Muscle of leg (tissue), 16 donors: ENCODE measurements at places on chromosomes 5 and 9. TPM values are rescaled to one million over a fixed set of nuclear protein-coding genes. Genes with fewer than 3 reads are reported as not detected.

- no peaks in the 10 kb centered on the region for H3K27me3 ChIP-seq
- H3K4me1 ChIP-seq: no peaks in the 10 kb centered on the region
- no peak overlapping the region for H3K27ac ChIP-seq
- no peaks in the 10 kb centered on the region for H3K36me3 ChIP-seq
- no peak for DNase-seq
These were observed 102.8 kb downstream of the HMHB1 start for GRCh38 chr5:143914756-143915155.

- no peaks in the 10 kb centered on the region for H3K4me1 ChIP-seq
- no peak overlapping the region for H3K4me3 ChIP-seq
- H3K36me3 ChIP-seq: no peaks in the 10 kb centered on the region
- no peak overlapping the region for H3K27ac ChIP-seq
These were observed 652.3 kb downstream of the SLCO4C1 start for GRCh38 chr5:101643794-101644193.

DNA sequence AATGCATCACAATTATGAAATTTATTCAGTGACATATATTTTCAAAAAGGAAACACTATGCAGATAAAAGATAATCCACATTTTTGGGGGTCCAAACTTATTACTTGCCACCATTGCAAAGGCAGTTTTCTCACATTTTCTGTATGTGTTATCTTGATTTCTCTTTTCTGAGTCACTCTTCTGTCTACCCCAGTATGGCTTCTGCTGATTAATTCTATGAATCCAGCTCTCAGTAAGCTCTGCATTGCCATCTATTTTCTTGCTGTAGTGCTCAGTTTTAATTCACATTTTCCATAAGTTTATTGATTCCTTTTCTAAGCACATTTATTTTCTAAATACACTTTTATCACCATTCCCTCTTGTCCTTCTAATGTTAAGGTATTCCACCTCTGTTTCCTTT is 1.7 kb downstream of the IFNA10 start:
- no peaks in the 10 kb centered on the region for H3K36me3 ChIP-seq
- no peak overlapping the region for H3K27ac ChIP-seq
- H3K4me3 ChIP-seq: no peak overlapping the region

DNA sequence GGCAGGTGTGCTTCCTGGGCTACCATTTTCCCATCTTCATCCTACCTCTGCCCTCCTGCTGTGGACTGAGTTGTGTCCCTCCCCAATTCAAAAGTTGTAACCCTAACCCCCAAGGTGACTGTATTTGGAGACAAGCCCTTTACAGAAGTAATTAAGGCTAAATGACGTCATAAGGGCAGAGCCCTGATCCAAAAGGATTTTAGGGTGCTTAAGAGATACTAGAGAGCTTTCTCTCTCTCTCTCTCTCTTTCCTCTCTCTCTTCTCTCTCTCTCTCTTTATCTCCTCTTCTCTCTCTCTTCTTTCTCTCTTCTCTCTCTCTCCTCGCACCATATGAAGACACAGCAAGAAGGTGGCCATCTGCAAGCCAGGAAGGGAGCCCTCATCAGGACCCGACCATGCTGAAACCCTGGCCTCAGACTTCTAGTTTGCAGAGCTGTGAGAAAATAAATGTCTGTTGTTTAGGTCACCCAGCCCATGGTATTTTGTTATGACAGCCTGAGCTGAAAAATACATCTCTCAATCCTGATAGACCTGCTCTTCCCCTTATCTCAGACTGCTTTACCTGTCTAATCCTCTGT is 36.0 kb upstream of the TEX48 start:
- no peak overlapping the region for H3K4me3 ChIP-seq
- peaks cover 21% of the 10 kb centered on the region for H3K4me1 ChIP-seq
- H3K36me3 ChIP-seq: no peaks in the 10 kb centered on the region
- H3K27ac ChIP-seq: no peak overlapping the region
- H3K27me3 ChIP-seq: peaks cover 2% of the 10 kb centered on the region

- H3K27me3 ChIP-seq: no peaks in the 10 kb centered on the region
- no peak for DNase-seq
- no peak overlapping the region for H3K4me3 ChIP-seq
- no peak overlapping the region for H3K27ac ChIP-seq
- H3K36me3 ChIP-seq: no peaks in the 10 kb centered on the region
These were observed 344.8 kb downstream of the ZNF608 start for GRCh38 chr5:124401476-124402143.

GRCh38 chr5:7597059-7597642 is 201.2 kb downstream of the ADCY2 start:
- no peak overlapping the region for H3K27ac ChIP-seq
- H3K27me3 ChIP-seq: no peaks in the 10 kb centered on the region
- H3K36me3 ChIP-seq: no peaks in the 10 kb centered on the region
- no peak overlapping the region for H3K4me3 ChIP-seq
- no peaks in the 10 kb centered on the region for H3K4me1 ChIP-seq

DNA sequence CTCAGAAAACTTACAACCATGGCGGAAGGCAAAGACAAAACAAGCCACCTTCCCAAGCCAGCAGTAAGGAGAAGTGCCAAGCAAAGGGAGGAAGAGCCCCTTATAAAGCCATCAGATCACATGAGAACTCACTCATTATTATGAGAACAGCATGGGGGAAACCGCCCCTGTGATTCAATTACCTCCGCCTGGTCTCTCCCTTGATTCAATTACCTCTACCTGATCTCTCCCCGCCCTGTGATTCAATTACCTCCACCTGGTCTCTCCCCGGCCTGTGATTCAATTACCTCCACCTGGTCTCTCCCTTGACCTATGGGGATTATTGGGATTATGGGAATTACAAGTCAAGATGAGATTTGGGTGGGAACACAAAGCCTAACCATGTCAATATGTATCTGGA is 467.3 kb upstream of the FTMT start:
- H3K27ac ChIP-seq: no peak overlapping the region
- DNase-seq: no peak
- H3K4me3 ChIP-seq: no peak overlapping the region
- H3K4me1 ChIP-seq: no peaks in the 10 kb centered on the region
- no peaks in the 10 kb centered on the region for H3K36me3 ChIP-seq
- no peaks in the 10 kb centered on the region for H3K27me3 ChIP-seq

Gene GBGT1
- total RNA-seq: 4.6 TPM

Gene HMHB1
- not detected for total RNA-seq

Gene EPB41L4A
- total RNA-seq: 7.4 TPM

Gene OLFML2A
- total RNA-seq: 100 TPM

Gene EIF4E1B
- total RNA-seq: not detected

Gene IFNA13
- 0.04 TPM for total RNA-seq
